ENCODE measurements at places on chromosomes 4 and X.

DNA sequence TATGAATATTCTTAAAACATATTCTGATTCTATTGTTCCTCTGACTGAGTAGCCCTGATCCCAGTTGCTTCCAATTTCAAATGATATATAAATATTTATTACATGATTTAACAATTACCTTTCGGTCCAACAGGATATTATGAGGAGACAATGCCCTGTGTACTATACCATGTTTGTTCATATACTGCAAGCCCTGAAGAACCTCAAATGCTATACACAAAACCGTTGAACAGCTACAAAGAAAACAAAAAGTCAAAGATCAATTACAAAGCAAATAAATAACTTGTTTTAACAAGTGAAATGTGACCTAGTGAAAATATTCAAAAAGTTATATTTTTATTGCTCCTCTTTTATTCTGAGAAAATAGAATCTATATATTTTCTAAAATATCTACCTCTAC lies 54.0 kb downstream of the TBCK start:
- H3K36me3 ChIP-seq: no peaks in the 10 kb centered on the region
- H3K4me3 ChIP-seq: no peak overlapping the region
- no peak overlapping the region for H3K27ac ChIP-seq
- H3K27me3 ChIP-seq: no peaks in the 10 kb centered on the region
- no peaks in the 10 kb centered on the region for H3K4me1 ChIP-seq
- no peak for DNase-seq

GRCh38 chr4:156783966-156784365 lies 187.6 kb downstream of the PDGFC start:
- H3K4me3 ChIP-seq: no peak overlapping the region
- H3K4me1 ChIP-seq: no peaks in the 10 kb centered on the region
- H3K36me3 ChIP-seq: no peaks in the 10 kb centered on the region

- H3K36me3 ChIP-seq: peaks cover 7% of the 10 kb centered on the region
- H3K4me1 ChIP-seq: peaks cover 64% of the 10 kb centered on the region
- no peaks in the 10 kb centered on the region for H3K27me3 ChIP-seq
Observed at GRCh38 chrX:129779747-129780146, at the start of gene SASH3. Gene SASH3, plus strand, starts transcription at chrX:129779949. Its CDS starts 149 bp downstream, at chrX:129780098.

DNA sequence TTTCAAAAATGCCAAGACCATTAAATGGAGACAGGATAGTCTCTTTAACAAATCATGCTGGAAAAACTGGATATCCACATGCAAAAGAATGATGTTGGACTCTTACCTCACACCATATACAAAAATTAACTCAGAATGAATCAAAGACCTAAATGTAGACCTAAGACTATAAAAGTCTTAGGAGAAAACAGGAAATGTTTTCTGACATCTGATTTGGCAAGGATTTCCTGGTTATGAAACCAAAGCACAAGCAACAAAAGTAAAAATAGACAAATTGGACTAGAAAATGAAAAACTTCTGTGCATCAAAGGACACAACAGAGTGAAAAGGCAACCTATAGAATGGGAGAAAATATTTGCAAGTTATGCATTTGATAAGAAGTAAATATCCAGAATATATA lies 37.6 kb downstream of the ARFIP1 start:
- DNase-seq: no peak
- H3K36me3 ChIP-seq: peaks cover 54% of the 10 kb centered on the region
- no peaks in the 10 kb centered on the region for H3K27me3 ChIP-seq
- H3K4me3 ChIP-seq: peak overlapping the region; percentile 34

DNA sequence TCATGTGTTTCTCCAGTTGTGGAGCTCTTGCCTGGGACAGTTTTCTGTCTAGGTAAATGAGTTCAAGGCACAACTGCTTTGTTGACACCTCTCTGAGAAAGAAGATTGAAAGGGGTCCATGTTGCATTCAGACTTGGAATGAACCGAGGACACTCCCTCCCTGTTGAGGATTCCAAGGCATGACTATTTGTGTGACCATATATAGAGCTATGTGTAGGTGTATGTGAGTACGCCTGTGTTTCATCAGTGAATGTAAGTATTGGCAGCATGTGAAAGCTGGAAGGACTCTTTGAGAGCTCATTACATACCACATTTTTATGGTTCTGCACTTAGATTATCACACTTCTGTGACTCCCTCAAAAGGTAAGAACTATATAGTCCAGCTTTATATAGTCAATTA lies 3.4 kb downstream of the HEPH start:
- no peak overlapping the region for H3K27ac ChIP-seq
- H3K27me3 ChIP-seq: no peaks in the 10 kb centered on the region
- DNase-seq: no peak
- no peaks in the 10 kb centered on the region for H3K4me1 ChIP-seq
- no peak overlapping the region for H3K4me3 ChIP-seq
- H3K36me3 ChIP-seq: no peaks in the 10 kb centered on the region

GRCh38 chr4:143396695-143397094 lies 60.0 kb downstream of the GAB1 start:
- no peaks in the 10 kb centered on the region for H3K4me1 ChIP-seq
- DNase-seq: no peak
- no peaks in the 10 kb centered on the region for H3K27me3 ChIP-seq
- no peak overlapping the region for H3K27ac ChIP-seq
- no peak overlapping the region for H3K4me3 ChIP-seq

GRCh38 chr4:15344041-15344440 lies 83.8 kb upstream of the C1QTNF7 start:
- H3K4me1 ChIP-seq: peaks cover under 1% of the 10 kb centered on the region
- H3K27ac ChIP-seq: no peak overlapping the region
- no peaks in the 10 kb centered on the region for H3K36me3 ChIP-seq
- no peak overlapping the region for H3K4me3 ChIP-seq
- DNase-seq: no peak

DNA sequence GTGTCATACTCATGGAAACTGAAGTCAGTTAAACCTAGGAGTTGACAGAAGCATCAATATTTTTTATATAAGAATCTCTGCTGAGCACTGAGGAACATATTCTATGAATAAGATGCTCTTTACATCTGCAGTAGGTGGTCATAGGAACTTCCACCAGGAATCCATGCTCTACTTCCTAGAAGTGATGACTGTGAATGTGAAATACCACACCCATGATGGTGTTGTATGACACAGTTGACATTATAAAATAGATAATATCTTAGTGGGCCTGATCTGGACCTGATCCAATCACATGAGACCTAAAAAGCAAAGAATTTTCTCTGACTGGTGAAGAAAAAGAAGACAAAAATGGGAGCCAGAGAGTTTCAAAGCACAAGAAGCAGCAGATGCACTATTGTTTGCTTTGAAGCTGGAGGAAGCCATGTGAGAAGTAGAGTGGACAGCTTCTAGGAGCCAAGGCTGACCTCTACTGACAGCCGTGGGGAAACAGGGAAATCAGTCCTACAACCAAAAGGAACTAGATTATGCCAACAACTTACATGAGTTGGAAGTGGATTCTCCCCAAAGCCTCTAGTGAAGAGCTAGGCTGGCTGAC lies 68.6 kb upstream of the HS3ST1 start:
- H3K4me1 ChIP-seq: peaks cover 2% of the 10 kb centered on the region
- no peak overlapping the region for H3K27ac ChIP-seq
- peaks cover 4% of the 10 kb centered on the region for H3K27me3 ChIP-seq
- H3K36me3 ChIP-seq: no peaks in the 10 kb centered on the region

- no peak for DNase-seq
- H3K27me3 ChIP-seq: no peaks in the 10 kb centered on the region
- H3K4me3 ChIP-seq: no peak overlapping the region
- peaks cover 9% of the 10 kb centered on the region for H3K4me1 ChIP-seq
- no peaks in the 10 kb centered on the region for H3K36me3 ChIP-seq
Observed at GRCh38 chrX:17549107-17549651, 174.2 kb downstream of the NHS start.

DNA sequence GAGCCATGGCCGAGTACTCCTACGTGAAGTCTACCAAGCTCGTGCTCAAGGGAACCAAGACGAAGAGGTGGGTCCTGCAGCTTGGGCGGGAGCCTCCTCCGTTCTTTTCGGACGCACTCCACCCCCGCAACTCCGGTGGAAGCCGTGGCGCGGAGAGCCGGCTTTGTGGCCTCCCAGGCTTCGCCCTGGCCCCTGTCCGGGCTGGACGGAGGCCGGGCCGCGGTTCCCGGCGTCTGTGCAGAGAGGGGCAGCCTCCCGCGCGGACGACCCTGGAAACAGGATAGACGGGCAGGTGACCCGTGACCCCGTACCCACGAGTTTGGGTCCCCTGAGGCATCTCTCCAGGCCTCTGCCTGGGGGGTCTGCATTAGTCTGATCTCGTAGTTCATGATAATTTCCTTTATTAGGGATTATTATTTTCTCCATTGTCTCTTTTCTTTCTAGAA lies 356 bp downstream of the FRG1 start:
- peak overlapping the region; percentile 97 for H3K27ac ChIP-seq
- no peaks in the 10 kb centered on the region for H3K27me3 ChIP-seq
- H3K4me1 ChIP-seq: peaks cover 23% of the 10 kb centered on the region
- peak; percentile 14 for DNase-seq
- peaks cover 39% of the 10 kb centered on the region for H3K36me3 ChIP-seq

DNA sequence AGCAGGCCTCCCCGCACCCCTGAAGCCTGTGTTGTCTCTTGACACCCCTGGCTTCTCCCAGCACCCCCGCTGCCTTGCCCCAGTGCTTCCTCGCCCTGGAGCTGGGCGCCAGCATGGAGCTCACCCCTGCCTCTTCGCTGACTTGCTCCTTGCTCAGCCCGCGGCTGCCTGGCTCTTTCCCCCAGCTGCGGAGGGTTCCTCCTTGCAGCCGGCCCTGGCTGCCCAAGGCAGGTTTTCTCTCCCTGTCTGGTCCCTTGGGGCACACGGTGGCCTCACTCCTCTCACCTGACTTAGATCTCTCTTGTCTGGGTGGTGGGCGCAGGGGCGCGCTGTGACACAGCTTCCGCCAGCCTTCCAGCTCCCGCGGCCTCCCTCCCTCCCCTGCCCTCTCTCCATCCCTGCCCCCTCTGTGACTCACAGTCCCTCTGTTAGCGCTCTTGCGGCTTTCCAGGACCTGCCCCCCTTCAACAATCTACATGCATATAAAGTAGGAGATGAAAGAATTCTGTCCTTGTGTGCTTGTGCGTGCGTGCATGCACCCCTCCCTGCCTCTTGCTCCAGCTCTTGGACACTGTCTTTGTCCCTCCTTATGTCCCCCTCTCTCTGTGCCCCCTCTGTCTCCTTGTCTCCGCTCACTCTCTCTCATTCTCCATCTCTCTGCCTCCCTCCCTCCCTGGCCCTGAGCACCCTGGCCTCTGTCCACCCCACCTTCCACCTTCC lies 2.2 kb downstream of the PLXNB3 start:
- no peaks in the 10 kb centered on the region for H3K36me3 ChIP-seq
- DNase-seq: no peak
- H3K4me1 ChIP-seq: peaks cover 19% of the 10 kb centered on the region
- no peak overlapping the region for H3K4me3 ChIP-seq

DNA sequence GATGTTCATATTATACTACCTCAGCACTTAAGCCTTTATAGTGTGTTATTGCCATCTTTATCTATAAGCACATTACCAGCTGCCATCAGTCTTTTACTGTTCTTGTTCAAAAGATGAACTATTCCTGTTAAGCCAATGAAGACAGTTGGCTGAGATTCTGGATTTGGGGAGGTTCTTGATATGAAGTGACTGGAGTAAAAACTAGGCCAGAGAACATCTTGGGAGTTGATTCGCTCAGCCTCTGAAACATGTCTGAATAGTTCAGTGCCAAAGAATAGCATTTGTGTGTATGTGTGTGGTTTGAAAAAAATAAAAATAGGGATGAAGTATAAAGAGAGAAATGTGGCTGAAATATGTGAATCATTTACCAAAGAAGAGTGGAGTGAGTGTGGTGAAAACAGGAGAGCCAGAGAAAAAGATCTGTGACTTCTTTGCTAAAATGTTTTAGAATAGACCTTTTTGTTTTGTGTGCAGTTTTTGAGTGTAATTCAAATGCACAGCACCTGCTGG lies 15.2 kb downstream of the EXOC1 start:
- H3K27me3 ChIP-seq: no peaks in the 10 kb centered on the region
- peaks cover 4% of the 10 kb centered on the region for H3K4me1 ChIP-seq
- H3K27ac ChIP-seq: no peak overlapping the region
- peaks cover 69% of the 10 kb centered on the region for H3K36me3 ChIP-seq
- DNase-seq: no peak

GRCh38 chr4:86837691-86838503 lies 11.3 kb downstream of the SLC10A6 start:
- no peaks in the 10 kb centered on the region for H3K4me1 ChIP-seq
- no peak overlapping the region for H3K4me3 ChIP-seq
- H3K36me3 ChIP-seq: no peaks in the 10 kb centered on the region
- no peaks in the 10 kb centered on the region for H3K27me3 ChIP-seq

DNA sequence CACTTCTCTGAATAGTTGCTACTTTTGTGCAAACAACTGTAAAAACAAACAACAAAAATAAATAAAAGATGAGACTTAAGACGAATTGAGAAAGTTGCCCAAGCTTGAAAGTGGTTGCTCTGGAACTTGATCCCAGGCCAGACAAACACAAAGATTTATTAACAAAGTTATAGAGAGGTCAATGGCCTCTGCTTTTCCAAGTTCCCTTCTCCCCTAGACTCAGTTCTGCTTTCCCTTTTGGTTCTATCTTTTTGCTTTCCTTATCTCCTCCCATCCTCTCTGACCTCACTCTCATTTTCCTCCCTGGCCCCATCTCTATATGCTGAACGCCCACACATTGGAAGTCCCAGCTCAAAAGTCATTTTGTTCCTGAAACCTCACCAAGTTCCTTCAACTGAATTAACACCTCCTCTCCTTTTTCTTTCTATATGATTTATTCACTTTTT lies 82.7 kb downstream of the MXRA5 start:
- no peak overlapping the region for H3K4me3 ChIP-seq
- no peaks in the 10 kb centered on the region for H3K27me3 ChIP-seq
- no peaks in the 10 kb centered on the region for H3K4me1 ChIP-seq
- no peaks in the 10 kb centered on the region for H3K36me3 ChIP-seq
- no peak for DNase-seq

DNA sequence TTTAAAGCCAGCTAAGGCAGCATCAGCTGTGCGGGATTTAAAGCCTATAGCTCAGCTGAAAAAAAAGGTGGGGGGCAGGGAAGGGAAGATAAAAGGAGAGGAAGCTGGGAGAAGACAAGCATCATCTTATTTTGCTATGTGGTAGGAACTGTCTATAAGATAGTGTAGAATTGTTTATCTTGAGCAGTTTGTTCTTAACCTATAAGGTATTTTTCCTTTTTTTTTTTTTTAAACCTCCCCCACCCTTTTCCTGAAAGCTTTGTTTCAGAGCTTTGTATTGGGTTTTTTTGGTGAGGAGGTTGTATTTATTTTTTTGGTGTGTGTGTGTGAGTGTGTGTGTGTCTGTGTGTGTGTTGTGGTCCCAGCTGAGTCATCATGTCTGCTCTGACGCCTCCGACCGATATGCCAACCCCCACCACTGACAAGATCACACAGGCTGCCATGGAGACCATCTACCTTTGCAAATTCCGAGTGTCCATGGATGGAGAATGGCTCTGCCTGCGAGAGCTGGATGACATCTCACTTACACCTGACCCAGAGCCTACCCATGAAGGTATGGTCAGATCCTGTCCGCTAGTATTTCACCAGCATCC lies 531 bp downstream of the RUFY3 start:
- peak; percentile 29 for DNase-seq
- H3K36me3 ChIP-seq: no peaks in the 10 kb centered on the region
- H3K27ac ChIP-seq: peak overlapping the region; percentile 54
- H3K4me3 ChIP-seq: peak overlapping the region; percentile 35
- H3K4me1 ChIP-seq: peaks cover 20% of the 10 kb centered on the region

GRCh38 chr4:91754716-91755115 lies 549.0 kb upstream of the GRID2 start:
- H3K4me1 ChIP-seq: no peaks in the 10 kb centered on the region
- no peak overlapping the region for H3K27ac ChIP-seq
- no peaks in the 10 kb centered on the region for H3K36me3 ChIP-seq
- DNase-seq: no peak
